Colonic mucosa (tissue), 4 donors: ENCODE measurements at places on chromosomes 13 and 19. TPM values are rescaled to one million over a fixed set of nuclear protein-coding genes. Genes with fewer than 3 reads are reported as not detected.
A peak's percentile ranks its signal among the peaks of the same experiment; 100 is the strongest.

NLRP4 gene
- total RNA-seq = not detected

DNA sequence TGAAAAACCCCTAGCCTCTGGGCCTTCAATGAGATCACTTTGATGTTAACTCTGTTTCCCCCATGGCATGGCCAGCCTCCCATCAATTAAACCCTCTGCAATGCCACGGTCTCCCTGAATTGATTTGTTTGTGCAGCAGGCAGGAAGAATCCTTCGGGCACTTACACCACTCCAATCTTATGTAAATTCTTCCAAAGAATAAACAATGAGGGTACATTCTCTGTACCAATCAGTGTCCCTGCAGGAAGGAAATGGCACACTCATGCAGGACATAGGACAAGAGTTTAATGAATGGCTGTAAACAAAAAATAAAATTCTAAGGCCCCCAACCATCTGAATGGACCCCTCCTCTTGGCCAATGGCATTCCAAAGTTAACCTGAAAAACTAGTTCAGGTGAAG is 22.2 kb downstream of the SCGB2B2 start:
- DNase-seq = no peak

DNA sequence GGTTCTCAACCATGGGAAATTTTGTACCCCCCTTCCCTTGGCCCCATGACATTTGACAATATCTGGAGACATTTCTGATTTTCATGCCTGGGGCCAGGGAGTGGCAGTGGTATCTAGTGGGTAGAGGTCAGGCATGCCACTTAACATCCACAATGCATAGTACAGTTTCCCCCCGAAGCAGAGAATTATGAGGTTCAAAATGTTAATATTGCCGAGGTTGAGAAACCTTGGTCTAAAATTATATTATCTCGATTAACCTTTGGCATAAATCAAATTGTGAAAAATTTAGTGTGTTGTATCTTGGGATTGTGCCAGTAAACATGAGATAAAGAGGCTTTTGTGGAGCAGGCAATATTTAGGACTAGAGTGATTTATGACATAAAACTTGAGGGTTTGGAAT is 147.9 kb downstream of the LMO7 start:
- no peak for DNase-seq

MEIOSIN gene
- total RNA-seq = not detected

SMIM24 gene
- 59.0 TPM for total RNA-seq

DNA sequence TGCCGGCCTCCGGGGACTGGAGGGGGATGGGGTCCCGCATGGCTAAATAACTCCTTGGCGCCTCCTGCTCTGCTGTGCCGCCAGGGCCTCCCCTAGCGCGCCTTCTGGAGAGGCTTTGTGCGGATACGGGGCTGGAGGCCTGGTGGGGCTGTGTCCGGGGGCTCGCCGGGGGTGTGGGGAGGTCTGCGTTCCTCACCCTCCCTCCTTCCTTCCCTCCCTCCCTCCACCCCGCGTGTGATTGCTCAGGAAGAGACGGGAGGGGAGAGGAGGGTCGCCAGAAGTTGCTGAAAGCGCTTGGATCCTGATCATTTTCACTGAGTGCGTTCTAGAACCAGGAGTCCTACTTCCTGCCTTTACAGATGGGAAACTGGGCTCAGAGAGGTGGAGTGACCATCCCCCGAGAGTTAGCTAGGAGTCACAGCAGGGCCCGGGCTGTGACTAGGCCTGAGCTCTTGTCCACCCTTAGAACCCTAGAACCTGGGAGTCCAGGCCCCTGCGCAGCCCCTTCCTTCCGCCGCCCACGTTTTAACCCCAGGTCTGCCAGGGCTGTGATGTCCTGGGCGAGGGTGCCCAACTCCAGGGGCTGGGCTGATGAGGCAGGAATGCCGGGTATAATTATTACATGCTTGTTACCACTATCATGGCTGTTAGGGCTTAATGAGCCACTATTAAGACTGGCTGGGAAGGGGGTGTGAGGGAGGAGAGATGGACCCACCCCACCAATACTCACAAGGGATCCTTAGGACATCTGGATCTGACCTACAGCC is 782 bp upstream of the JUND start:
- DNase-seq = peak; percentile 57

DNA sequence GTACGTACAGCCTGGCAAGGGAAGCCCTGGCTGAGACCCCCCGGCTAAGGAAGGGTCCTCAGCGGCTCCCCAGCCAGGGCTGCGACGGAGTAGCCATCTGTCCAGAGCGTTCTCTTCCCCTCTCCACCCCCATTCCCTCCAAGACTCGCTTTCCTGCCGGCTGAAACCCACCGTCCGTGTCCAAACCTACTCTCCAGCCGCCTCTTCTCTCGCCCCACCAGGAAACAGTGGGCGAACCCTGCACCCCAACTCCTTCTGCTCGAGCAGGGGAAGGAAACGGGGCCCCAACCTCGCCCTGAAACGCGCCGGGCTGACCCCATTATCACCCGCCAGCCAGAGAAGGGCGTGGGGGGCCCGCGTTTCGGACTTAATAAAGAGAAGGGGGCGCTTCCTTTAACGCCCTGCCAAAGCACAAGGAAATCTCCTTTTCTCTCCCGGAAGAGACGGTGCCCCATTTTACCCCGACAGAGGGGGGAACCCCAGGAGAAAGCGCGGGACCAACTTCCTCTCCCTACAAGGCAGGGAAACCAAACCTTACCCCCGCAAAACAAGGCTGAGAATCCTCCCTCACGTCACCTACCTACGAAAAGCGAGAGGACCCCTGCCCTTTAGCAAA is 2.5 kb downstream of the ZC3H4 start:
- peak; percentile 36 for DNase-seq

GRCh38 chr13:29901710-29902631 is 51.6 kb upstream of the UBL3 start:
- DNase-seq = peak; percentile 66

GRCh38 chr19:28066161-28066560 is 1146.8 kb downstream of the UQCRFS1 start:
- no peak for DNase-seq

DNA sequence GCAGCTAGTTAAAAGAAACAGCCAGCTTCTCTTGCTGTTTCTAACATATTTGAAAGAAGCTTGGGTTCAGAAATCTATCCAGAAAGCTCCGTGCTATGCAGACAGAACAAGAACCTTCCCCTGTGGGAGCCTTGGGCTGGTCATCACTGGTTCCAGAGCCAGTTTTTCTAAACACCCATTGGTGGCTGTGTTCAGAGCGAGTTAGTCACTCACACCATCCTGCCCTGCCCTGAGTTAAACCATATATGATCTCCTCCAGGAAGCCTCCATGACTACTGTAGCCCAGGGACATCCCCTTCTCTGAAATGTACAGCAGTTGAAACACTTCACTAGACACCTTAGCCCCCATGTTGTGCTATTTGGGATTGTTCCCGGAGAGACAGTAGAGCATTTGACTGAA is 200.8 kb upstream of the SGCG start:
- no peak for DNase-seq

DNA sequence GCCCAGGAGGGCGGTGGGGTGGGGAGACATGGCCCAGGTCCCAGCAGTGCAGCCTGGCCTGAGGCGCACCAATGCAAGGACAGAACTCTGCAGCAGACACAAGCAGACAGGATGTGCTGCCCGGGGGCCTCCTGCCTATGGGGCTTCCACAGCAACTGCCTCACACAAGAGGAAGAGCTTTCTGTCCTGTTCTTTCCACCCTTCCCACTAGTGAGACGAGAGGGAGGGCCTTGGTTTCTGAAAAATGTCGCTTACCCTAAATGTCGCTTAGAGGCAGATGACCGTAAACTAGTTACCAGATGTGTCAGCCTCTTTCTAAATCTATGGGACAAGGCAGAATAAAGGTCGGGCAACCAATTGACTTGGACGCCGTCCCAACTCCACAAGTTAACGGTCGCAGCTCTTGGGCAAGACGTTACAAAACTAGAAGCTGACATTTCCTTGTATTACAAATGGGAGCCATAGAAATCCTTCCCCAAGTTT is at the start of gene LAIR1:
TSS of gene LAIR1 (minus strand) at position 157 of the 483 bp plus-strand sequence. CDS start at position 30, 127 bp downstream.
- DNase-seq = no peak

- peak; percentile 88 for DNase-seq
Observed at GRCh38 chr19:38831142-38831605, 420 bp downstream of the ECH1 start.

DNA sequence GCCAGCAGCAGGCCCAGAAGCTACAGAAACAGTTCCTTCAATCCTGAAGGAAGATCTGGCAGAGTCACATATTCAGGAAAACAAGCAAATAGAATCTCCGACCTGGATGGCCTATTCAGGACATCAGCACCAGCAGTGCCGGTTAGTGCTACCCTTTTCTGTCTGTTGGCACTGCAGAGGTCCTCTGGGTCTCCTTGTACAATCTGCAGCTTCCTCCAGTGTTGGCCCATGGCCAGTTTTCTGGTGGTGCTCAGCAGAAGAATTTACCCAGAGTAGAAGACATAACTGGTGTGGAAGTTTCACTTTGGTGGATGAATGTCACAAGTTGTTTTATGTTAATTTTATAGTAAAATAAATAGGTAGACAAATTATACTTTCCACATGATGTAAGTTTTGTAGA is 498.1 kb downstream of the COG6 start:
- no peak for DNase-seq

DNA sequence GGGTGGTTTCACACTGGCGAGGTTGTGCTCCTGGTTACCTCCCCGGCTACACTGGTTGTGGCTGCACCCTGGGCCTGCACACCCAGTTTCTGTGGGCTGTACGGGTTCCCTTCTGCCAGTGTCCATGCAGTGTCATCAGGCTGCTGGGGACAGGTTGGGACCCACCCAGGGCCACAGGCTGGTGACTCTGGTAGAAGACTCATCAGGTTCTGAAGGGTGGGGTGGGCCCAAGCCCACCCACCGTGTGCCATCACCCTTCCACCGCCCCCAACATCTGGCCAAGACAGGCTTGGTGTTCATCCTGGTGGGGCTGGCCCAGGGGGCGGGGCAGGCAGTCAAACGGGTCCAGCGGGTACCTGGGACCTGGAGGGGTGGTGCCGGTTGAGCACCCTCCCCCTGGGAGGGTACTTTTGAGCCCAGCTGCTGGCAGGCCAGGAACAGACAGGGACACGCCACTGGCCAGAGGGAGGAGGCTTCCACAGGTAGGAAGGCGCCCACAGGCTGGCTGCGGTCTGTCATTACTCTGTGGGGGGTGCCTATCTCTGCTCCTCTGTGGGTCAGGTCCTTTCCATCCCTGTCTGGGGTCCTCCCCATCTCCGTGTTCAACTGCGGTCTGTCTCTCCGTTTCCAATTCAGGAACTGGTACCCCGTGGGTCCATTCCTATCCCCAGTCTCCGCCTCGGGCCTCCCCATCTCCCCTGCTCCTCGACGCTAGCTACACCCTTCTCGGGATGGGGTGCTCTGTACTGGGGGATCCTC is at the start of gene RNF225:
TSS of gene RNF225 (plus strand) at position 437 of the 759 bp plus-strand sequence. CDS start 434 bp downstream, outside the sequence.
- peak; percentile 66 for DNase-seq

PRRG2 gene
- 16.2 TPM for total RNA-seq

GRCh38 chr13:104841110-104841509 is 1694.4 kb downstream of the EFNB2 start:
- DNase-seq = no peak

KLK8 gene
- not detected for total RNA-seq

CCDC169 gene
- 1.3 TPM for total RNA-seq

GAPDHS gene
- total RNA-seq = not detected

DNA sequence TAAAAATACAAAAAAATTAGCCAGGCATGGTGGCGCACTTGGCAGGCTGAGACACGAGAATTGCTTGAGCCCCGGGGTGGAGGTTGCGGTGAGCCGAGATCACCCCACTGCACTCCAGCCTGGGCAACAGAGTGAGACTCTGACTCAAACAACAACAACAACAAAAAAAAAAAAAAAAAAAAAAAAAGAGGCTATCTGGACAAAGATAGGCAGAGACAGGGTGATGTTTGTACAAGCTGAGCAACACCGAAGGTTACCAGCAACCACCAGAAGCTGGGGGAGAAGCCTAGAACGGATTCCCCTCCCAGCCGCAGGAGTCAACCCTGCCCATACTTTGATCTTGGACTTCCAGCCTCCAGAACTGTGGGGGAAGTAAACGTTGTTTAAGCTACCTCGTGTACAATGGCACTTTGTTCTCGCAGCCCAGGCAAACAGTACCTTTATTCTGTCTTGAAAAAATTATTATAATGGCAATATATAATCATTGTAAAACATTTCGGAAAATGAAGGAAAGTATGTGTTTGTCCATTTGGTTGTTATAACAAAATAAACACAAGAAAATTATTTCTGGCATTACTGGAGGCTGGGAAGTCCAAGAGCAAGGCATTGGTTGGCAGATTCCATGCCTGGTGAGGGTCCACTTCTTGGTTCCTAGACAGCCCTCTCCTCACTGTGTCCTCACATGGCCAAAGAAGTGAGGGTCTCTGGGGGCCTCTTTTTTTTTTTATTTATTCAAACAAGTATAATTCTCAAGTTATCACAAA is 39.8 kb upstream of the LATS2 start:
- no peak for DNase-seq

GRCh38 chr13:44435919-44436510 is 62.4 kb downstream of the SERP2 start:
- DNase-seq = no peak

- DNase-seq = no peak
Observed at GRCh38 chr13:30997697-30998096, 65.2 kb downstream of the TEX26 start.

TMC4 gene
- total RNA-seq = 165 TPM

ZNF491 gene
- total RNA-seq = 1.9 TPM

GRCh38 chr13:53200075-53200474 is 171.5 kb downstream of the OLFM4 start:
- DNase-seq = no peak

DNA sequence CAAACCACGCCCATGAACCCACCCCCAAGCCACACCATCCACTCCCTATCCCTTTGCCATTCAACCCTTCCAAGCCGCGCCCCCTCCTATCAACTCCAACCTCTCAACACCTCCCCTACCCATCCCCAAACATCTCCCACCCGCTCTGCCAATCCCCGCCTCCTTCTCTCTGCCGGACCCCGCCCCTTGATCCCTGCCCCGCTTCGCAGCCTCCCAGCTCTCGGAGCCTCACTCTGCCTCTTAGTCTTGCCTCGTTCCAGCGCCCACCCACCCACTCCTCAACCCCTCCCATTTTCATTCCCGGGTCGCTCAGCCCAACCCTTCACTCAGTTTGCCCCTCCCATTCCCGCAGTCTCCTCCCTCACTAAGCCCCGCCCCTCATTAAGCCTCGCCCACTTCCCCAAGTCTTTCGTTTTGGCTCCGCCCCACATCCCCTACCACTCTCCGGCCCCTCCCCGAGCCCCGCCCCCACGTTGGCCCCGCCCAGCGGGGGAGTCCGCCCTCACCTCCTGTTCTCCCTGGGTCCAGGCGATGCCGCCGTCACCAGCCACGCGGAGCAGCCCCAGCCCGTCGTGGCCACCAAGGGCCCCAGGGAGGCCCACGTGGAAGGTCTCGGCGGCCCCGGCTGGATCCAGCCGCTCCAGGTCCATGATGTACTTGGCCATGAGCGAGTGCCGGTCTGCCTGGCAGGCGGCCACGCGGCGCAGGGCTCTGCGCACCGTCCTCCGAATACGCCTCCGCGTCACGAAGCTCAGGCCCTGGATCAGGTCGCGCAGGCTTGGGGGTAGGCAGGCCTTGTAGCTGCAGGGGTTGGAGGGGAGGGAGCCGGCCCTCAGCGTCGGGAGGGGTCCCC is 5.7 kb downstream of the JAK3 start:
- DNase-seq = peak; percentile 91

GRCh38 chr19:12792051-12792852 is 966 bp downstream of the JUNB start:
- peak; percentile 78 for DNase-seq

NOTCH3 gene
- 10.5 TPM for total RNA-seq

KLK14 gene
- total RNA-seq = 0.52 TPM
